ENCODE measurements at places on chromosomes 2 and 18.

- no peak for DNase-seq
These were observed 130.6 kb downstream of the ZEB2 start for GRCh38 chr2:144389151-144389929.

DNA sequence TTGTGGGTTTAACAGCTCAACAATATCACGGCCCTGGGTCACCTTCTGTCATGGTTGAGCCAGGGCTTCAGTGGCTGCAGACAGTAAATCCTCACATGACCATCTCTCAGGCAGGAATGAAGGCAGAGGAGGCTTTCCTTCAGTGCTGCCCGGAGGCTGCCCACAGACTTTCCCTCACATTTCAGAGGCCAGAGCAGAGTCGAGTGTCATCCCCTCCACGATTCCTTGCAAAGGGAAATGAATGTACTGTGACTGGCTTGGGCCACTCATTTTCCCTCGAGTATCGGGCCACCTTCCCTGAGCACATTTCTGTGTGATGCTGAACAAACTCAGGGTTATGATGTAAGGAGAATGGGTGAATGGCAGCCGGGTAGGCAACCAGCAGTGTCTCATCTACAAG lies 10.0 kb upstream of the REEP1 start:
- DNase-seq = no peak

DNA sequence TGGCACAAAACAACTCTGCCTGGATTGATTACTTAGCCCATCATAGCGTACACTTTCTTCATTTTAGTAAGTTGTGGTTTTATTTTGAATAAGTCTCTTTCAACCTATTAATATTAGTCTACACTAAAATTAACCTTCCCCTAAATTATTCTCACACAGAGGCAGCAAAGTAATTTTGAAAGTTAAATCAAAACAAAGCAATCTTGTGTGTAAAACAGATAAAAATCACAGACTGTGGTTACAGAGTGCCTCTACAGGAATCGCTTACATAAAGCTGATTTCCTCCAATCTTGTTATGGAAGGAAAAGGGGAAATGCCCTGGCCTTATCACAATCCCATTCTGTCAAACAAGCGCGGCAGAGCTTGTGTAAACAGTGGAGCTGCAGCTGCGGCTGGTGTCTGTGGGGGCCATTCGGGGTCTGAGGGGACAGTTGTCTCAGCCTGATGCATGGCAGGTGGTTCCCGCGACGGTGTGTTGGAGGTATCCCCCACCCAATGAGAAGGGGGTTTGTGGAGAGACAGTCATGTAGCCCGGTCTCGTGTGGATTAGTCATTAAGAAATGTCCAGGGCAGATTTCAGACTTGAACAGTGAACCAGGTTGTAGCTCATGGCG lies 42.1 kb downstream of the BCL2L11 start:
- DNase-seq = no peak

DNA sequence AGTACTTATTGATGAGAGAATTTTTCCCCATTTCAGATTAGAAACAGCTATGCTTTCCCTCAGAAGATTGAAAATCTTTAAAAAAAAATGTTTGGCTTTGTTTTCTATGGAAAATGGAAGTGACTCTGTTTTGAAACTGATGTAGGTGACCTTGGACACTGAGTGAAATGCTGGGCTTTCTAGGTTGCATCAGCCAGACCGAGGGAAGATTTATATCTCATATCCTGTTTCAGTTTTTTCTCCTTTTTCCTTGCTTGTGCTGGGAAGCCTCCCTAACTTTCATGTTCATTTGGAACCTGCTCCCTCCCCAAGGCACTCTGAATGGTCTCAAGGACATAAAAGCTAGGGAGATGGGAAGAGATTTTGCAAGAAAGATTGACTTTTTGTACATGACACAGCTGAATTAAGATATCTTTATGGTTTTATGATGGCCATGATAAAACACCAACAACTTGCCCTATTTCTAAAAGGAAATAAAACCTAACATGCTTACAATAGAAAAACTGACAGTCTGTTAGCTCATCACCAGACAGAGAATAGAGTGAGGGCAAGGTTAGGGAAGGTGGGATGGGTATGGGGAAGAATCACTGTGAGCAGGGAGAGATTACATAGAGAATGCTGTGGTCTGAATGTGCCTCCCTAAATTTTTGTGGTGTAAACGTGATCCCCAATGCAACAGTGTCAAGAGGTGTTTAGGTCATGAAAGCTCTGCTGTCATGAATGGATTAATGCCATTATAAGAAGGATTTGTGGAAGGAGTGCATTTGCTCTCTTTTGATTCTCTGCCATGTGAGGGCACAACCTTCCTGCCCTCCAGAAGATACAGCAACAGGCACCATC lies 249.7 kb downstream of the TPGS2 start:
- DNase-seq = no peak

GRCh38 chr2:100749771-100750542 lies 70.0 kb upstream of the NPAS2 start:
- DNase-seq = no peak

- DNase-seq = no peak
These were observed 15.8 kb downstream of the OTOF start for GRCh38 chr2:26462100-26462499.

DNA sequence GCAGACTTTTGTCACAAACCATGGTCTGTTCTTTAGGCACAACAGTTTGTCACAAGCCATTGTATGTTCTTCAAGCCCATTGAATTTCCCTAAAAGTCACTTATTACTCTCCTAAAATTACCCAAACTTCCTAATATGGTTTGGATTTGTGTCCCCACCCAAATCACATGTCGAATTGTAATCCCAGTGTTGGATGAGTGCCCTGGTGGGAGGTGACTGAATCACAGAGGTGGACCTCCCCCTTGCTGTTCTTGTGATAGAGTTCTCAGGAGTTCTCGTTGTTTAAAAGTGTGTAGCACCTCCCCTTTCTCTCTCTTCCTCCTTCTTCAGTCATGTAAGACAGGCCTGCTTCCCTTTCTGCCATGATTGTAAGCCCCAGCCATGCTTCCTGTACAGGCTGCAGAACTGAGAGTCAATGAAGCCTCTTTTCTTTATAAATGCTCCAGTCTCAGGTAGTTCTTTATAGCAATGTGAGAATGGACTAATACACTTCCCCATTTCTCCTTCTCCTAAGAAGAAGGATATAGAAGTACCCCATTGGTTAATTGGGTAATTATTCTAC lies 11.2 kb upstream of the GYPC start:
- no peak for DNase-seq

- no peak for DNase-seq
These were observed 552 bp upstream of the ATF2 start for GRCh38 chr2:175168564-175168945.

GRCh38 chr18:27954226-27954625 lies 222.7 kb downstream of the CDH2 start:
- DNase-seq = no peak

DNA sequence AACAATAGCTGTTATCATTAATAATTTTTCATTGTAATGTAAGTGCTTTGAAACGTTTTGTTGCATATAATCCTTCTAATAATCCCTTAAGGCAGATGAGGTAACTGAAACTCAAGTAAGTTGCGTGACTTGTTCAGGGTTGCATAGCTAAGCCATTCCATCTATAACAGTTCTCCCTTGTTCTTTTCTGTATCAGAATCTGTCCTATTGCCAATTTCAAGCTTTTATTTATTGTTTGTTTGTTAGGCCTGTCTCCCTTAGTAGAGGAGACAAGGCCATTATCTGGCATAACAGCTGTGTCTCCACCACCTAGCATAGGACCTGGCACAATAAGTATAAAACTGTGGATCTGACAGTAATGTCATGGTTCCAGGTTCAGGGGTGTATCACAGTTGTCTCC lies 19.4 kb downstream of the BABAM2 start:
- DNase-seq = no peak

DNA sequence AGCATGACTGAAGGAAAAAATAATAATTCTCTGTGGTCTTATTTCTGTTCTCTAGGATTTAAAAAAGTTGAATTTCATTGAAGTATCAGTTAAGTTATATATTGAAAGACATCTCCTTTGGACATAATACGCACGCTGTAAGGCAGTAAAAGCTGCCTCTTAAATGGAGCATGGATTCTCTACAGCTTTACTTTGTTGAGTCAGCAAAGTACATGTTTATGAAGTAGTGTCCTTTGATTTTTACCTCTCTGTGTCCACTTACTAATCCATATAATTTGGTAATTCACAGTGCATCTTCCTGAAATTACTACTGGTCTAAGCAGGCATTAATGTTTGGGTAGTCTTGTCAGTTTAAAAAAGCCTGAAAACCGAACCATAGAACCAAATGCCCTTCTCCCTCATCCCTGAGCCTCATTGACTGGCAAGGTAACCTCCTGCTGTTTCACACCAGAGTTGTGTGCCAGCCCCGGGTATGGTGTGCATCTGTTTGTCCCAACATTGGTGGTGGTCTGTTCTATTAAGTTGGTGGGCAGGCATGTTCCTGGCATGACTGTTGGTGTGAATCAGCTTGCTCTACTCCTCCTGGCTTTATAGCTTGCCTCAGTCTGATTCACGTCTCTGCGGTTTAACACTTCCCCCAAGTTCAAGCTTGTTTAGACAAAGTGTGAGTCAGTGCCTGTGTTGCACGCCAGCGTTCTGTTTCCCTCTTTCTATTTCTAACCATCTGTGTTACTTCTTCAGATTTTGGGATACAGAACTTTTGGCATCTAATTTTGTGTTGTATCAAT lies 71.0 kb upstream of the ITM2C start:
- DNase-seq = peak; percentile 44

DNA sequence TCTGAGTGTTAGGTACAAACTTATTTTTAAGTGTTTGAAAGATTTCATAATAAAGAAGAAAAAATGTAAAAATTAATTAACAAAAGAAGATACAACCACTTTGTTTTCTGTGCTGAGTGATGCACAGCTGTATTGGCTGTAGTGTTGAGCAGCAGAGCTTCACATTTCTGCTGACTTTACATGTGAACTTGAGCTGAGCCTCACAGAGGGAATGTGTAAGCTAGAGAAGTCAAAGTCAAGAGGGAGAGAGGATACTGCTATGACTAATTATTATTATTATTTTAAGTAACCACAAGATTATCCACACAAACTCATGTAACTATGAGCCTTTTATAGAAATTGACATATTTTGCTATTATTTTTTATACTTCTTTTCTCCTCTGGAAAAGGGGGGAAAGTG lies 159.1 kb upstream of the ZSWIM2 start:
- DNase-seq = no peak

DNA sequence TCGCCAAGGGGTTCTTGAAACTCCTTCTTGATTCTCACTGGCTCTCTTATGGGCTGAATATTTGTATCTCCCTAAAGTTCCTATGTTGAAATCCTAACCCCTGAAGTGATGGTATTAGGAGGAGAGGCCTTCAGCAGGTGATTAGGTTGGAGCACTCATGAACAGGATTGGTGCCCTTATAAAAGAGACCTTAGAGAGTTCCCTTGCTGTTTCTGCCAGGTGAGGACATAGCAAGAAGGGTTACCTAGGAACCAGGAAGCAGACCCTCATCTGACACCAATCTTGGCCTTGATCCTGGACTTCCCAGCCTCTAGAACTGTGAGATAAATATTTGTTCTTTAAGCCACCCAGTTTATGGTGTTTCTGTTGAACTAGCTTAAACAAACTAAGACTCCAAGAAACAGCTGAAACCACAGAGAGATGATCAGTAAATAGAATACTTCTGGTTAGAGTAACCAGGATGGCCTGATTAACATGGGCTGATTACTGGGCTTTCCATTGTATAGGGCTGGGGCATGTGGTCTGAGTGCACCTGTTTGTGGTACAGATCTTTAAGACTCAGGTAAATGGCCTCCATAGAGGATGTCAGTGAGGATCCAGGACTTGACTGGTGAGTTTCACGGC lies 7.7 kb upstream of the CDC42EP3 start:
- DNase-seq = no peak

- no peak for DNase-seq
These were observed 109.0 kb downstream of the PIEZO2 start for GRCh38 chr18:11040359-11040758.

GRCh38 chr2:233912691-233913423 lies 4.3 kb upstream of the TRPM8 start:
- DNase-seq = peak; percentile 5

DNA sequence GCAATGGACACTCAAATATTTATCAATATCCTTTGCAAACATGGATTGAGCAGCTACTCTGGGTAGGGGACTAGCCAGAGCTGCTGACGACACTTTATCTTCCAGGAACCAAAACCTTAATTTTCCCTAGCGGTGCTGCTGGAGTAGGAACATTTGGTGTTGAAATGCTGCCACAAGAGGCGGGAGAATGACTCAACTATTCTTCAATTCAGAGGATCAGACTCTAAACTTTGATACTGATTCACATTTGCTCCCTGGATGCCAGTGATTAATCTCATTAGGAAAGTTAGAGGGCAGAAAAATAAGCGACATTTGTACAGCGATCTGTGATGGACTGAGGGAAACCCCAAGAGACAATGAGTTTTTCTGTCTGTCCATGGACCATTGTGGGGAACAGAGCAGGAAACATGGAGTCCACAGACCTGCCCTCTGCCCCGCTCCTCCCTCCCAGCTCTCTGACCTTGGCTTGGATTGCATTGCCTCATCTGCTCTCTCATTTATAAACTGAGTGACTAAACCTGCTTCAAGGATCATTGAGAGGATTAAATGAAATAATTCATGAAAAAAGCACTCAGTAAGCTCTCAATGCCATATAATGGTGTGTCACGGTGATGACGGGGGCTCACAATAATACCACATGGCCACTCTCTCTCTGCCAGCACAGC lies 12.6 kb upstream of the EPB41L3 start:
- DNase-seq = no peak

GRCh38 chr2:158958365-158958764 lies 10.1 kb upstream of the TANC1 start:
- DNase-seq = no peak

DNA sequence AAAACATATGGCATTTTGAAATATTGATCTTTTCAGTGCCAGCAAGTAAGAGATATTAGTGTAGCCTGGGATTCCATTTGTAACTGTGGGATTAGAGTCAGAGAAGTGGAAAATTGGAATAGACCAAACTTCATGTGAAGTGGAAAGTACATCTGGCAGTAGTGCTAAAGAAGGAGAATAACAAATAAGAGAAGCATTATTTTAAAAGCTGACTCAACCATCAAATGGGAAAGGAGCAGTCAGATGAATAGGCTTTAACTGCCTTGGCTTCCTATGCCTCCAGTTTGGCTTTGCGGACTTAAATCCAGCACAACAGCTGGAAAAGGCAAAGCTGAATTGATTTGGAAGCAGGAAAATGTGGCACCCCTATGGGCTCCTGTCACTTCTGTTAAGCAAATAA lies 623.1 kb downstream of the TSN start:
- DNase-seq = no peak

DNA sequence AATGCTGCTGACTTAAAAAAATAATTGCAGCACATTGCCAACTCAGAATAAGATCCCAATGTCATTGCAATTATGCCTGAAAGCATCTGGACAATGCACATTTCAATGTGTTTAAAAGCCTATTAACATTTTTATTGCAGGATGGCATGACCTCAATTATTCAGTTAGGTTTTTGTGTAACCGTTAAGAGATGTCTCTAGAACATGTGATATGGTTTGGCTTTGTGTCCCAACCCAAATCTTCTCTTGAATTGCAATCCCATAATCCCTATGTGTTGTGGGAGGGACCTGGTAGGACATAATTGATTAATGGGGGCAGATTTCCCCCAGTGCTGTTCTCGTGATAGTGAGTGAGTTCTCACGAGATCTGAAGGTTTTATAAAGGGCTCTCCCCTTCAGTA lies 43.2 kb upstream of the ZC3H15 start:
- no peak for DNase-seq

GRCh38 chr2:94861308-94862152 lies 9.7 kb upstream of the TEKT4 start:
- DNase-seq = no peak

- peak; percentile 80 for DNase-seq
These were observed at the start of gene EPC2 for GRCh38 chr2:148643998-148644882. Gene EPC2 (plus strand): TSS chr2:148644751. CDS start chr2:148645018, 267 bp downstream.

- DNase-seq = no peak
These were observed 58.7 kb downstream of the ITGB6 start for GRCh38 chr2:160141419-160141818.

GRCh38 chr2:200158647-200159356 lies 147.7 kb upstream of the SPATS2L start:
- DNase-seq = no peak

All from stimulated activated CD8-positive, alpha-beta memory T cell treated with anti-CD3 and anti-CD28 coated beads, Interleukin-2, amount 100 ng/mL, for 48 hours (primary cell).